ENCODE measurements at places on chromosomes 12 and 14.
A peak's percentile ranks its signal among the peaks of the same experiment; 100 is the strongest.

DNA sequence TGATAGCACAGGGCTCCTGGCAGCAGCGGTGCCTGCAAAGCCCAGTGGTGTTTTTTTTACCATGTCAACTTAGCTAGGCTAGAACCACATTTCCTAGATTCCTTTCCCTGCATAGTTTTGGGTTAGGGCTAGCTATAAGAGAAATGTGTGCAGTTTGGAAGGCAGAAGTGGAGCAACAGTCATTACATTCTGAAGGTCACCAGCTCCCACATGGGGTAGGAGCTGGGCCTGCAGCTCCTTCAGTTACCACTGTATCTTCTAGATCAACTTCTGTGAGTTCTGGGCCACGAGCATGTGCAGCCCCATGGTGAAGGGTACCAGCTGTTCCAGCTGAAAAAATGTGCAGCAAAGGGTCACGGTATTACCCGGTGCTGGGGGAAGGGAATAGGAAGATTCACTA, 2.3 kb upstream of the SLC25A3 start:
- no peak for DNase-seq

DNA sequence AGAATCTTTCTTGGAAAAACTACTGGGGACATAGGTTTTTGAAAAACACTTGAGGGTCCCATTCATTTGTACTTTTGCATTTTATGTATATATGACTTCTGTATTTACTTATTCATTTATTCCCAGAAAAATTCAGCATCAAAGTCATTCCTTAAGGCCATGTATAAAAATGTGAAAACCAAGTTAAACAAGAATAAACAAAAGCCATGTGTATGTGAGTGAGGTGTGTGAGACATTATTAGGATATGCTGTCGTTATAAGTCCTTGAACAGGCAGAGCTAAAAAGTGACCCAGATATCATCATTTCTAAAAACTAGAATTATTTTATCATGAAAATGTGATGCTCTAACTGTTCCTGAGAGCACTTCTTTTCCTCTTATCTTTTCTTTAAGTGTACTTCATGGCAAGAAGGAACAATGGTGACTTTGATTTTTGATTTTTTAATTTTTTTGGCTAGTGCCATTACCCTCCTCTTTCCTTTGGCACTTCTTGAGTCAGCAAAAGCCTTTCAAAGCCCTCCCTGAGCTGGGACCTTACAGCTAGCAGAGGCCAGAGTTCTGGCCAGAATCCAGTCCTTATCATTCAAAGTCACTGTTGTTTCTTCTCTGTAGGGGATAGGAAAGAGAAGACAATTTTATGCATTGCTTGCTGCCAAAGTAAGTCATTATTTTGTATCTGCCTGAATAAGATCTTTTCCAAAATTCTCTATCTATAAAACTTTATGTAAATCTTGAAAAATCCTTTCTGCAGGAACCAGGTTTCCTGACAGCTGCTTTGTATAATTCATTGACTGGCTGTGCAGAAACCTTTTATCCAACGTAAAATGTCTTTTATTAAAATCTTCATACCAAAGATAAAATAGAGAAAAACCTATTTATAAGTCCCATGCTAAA, 419.7 kb upstream of the PRICKLE1 start:
- peak; percentile 18 for DNase-seq

DNA sequence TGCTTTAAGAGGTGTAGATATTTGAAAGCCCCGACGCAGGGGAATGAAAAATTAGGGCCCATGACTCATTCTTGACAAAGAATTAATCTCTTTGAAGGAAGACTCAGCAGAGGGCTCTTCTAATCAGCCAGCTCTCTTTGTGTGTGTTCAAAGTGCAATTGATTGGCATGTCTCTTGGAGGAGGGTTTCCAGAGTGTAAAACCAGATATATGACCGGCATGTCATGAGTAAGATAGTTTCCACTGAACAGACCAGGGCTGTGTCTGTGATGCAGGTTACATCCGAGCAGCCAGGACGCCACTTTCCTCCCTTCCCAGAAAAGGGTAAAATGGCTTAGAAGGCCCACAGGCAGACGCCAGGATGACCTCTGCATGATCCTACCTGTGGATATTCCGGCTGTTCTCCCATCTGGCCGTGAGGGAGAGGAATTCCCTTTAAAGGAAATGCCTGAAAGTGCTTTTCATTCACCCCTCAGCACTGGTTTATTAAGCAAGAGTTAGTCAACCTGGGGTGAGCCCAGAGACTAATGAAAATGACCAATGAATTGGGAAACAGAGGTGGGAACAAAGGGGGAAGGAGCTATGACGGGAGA, 7.2 kb upstream of the KRT75 start:
- DNase-seq: peak; percentile 86

- DNase-seq: peak; percentile 22
These were observed 30.2 kb upstream of the CIPC start for GRCh38 chr14:77067632-77068516.

- DNase-seq: no peak
These were observed 4.9 kb downstream of the ATP5MC2 start for GRCh38 chr12:53670971-53671370.

GRCh38 chr12:32742133-32742532, 13.6 kb downstream of the YARS2 start:
- DNase-seq: no peak

DNA sequence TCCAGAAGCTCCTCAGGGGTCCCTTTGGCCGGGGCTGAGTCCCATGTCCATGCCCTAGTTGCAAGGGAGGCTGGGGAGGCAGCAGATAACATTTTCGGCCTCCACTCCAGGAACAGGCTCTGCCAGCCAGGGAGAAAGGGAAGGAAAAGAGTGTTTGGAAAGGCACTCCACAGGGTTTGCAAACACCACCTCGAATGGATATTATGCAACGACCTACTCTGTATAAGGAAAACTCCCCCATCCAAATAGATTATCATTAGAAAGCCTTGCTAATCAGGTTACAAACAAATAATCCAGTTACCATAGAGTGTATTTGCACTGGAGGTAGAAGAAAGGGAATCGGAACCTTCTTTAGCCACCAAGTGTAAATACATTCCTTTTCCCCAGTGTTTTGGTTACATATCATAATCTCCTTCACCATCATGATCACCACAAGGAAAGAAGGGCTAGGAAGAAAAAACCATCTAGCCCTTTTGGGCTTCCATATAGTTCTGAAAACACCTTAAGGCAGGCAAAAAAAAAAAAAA, 40.4 kb downstream of the TMCC3 start:
- DNase-seq: no peak

DNA sequence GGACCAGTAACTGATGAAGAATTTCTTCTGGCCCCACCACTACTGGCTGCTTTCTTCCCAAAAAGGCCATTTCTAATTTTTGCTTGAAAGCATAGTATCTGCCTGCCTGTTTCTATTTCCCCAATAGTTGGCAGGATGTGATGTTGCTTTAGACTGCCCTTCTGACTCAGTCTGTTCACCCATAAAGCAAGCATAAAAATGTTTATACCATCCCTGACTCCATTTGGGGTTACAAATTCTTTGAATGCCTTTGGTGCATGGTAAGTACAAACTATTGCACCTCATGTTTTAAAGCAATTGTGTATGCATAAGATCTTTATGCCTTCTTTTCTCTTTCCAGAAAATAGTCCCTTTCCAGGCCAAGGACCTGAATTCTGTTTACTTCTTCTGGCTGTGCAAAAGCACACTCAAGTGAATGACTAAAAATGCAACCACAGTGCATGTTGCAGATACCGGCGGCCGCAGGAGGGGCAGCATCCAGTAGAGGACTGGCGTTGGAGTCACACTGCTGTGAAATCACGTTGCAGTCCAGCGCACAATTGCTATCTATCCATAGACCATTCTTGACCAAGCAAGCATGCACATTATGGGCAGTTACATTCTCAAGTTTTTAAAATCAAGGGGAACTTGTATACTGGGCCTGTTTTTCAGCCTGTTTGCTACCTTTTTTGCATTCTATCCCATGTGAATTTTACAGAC, 82.4 kb downstream of the SLC5A8 start:
- peak; percentile 70 for DNase-seq

- no peak for DNase-seq
These were observed 222.9 kb downstream of the SLC15A4 start for GRCh38 chr12:128600886-128601285.

DNA sequence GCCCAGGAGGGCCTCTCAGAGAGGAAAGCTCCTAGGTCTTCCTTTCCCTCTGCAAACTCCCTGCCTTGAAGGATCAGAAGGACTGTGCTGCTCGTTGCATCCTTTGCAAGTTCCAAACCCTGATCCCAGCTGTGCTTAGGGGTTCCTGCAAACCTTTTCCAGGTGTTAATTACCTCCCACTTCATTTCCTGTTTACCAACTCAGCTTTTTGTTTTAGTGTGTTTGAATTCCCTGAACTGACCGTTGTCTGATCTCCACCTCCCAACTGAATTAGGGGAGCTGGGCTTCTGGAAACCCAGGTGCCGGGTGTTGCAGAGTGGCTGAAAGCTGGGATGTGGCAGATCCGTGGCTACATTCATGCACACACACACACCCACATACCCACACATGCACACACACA, 20.6 kb upstream of the BDKRB1 start:
- no peak for DNase-seq

- DNase-seq: no peak
These were observed 299.8 kb upstream of the PRKD1 start for GRCh38 chr14:30227436-30227835.

- DNase-seq: no peak
These were observed 196.2 kb downstream of the CACNA1C start for GRCh38 chr12:2248901-2249381.

DNA sequence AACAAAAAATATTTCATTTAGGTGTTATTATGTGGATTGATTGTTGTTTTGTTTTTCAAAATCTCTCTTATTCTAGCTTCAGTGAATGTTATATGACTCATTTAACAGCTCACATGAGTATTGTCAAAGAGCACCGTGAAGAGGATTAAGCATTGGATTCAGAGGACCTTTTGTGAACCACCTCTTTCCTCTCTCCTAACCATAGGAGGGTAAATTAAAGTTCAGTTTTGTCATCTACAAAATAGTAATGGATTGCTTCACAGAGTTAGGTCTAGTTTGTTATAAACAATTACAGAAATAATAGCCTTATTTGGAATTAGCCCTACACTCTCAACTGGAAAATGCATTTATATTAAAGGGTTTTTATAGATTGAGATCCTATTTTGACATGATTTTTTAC, 962 bp upstream of the KERA start:
- no peak for DNase-seq

DNA sequence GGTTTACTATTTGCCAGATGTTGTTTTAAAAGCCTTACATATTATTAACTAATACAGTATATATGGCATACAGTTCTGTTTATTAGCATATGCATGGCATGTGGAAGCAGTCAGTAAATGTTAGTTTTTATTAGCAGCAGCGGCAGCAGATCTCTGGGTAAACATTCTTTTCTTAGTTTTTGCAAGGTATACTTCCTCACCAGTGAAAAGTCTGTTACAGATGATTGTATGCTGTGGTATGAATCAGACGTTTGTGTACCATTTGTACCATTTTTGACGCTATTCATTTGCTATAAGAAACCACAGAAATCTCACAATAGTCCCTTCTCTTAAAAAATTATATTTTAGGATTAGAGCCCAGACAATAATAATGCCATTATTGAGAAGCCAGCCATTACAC, 17.8 kb downstream of the STK38L start:
- no peak for DNase-seq

- DNase-seq: no peak
These were observed 27.4 kb upstream of the BATF start for GRCh38 chr14:75494896-75495295.

- no peak for DNase-seq
These were observed 48.4 kb downstream of the GTF2A1 start for GRCh38 chr14:81172353-81172752.

All from astrocyte (in vitro differentiated cells and primary cell).